ENCODE measurements at places on chromosomes 6 and 20.

DNA sequence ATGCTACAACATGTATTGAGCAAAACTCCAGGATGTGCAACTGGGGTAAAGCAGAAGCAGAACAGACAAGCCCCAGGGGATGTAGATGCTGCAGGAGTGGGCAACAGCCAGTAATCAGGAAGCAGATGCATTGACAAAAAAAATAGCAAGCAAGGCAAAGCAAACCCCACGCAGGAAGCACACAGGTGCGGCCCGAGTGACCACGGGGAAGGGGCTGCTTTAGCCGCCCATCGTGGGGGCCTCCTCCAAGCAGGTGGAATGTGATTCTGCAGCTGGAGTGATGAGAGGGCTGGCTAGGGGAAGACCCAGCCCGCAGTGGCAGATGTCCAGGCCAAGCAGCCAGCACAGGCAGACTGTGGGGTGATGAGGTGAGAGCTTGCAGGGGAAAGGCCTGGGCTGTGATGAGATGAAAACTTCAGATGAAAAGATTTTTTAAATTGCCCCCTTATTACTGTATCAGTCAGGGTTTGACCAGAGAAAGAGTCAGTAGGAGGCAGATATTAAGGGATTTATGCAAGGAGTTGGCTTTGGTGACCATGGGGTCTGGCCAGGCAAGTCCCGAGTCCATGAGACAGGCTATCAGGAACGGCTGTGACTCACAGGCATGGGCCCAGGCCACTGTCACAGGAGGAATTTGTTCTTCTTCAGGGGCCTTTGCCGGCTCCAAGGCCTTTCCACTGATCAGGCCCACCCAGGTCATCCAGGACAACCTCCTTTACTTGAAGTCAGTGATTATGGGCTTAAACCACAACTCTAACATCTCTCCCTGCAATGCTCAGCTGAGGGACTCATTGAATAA lies 207.6 kb downstream of the ANKRD60 start:
- no peak for DNase-seq

- no peak for DNase-seq
These were observed 50.6 kb upstream of the FANCE start for GRCh38 chr6:35401514-35401913.

DNA sequence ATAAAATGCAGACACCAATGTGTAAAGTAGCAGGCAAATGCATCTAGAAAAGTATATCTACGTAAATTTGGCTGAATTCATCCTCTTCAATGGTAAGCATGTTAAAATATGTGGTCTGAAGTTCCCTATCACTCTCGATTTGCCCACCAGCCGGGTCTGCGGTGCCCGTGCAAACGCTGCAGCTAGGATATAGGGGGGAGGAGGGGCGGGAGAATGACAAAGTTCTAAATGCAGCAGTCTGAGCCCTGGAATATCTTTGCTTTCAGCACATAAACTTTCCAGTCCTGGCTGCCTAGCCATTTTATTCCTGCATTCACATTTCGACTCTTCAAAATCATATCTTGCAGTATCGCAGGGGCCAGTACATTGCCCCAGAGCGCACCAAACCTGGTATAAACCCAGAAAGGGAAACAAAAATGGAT lies 708 bp downstream of the NRN1 start:
- DNase-seq = no peak

GRCh38 chr20:46088409-46089166 lies 1.2 kb downstream of the NCOA5 start:
- no peak for DNase-seq

DNA sequence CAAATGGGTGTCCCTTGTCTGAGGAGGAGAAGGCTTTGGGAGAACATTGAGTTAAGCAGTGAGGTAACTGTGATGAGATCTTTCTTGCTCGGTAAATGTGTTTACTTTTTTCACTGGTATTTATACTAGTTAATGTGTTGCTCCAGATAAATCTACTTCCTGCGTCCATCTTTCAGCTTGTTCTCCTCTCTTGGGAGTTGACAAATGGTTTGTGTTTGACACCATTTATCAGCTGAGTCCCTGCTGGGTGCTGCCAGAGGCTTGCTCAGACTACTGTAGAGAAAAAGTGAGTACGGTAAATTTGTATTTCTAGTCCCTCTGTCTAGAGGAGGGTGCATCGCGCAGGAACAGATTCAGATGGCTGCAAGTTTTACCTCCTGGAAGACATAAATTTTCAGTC lies 8.3 kb upstream of the PRDM1 start:
- no peak for DNase-seq

- DNase-seq = no peak
These were observed 130.5 kb downstream of the MRPL14 start for GRCh38 chr6:43996618-43997344.

- DNase-seq = peak; percentile 40
These were observed 48.8 kb upstream of the ZNF217 start for GRCh38 chr20:53642196-53643030.

DNA sequence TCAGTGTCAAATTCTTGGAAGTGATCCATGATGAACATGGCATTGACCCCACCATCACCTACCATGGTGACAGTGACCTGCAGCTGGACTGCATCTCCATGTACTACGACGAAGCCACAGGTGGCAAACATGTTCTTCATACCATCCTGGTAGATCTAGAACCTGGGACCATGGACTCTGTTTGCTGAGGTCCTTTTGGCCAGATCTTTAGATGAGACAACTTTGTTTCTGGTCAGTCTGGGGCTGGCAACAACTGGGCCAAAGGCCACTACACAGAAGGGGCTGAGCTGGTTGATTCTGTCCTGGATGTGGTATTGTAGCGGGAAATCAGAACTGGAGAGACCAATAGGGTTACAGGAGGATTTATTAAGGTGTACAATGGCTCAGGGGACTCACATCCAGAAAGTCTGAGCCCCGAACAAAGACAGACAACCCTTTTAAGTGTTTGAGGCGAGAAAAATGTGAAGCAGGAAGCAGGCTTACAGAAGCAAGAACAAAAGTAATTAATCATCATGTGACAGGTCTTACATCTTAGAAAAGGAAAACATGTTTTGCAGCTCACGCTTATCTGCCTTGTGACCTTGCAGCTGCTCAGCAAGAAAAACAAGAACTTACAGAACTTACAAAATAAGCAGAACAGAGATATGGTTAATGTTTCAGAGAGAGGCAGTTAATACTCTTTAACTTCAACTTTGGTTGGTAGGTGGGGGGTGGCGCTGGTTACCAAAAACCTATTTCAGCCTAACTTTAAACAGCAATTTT lies 58.8 kb upstream of the MOCS1 start:
- DNase-seq = no peak

- DNase-seq = peak; percentile 13
These were observed 77.8 kb upstream of the TGM3 start for GRCh38 chr20:2217857-2218539.

GRCh38 chr20:4898282-4899244 lies 102.7 kb downstream of the SLC23A2 start:
- DNase-seq = no peak

DNA sequence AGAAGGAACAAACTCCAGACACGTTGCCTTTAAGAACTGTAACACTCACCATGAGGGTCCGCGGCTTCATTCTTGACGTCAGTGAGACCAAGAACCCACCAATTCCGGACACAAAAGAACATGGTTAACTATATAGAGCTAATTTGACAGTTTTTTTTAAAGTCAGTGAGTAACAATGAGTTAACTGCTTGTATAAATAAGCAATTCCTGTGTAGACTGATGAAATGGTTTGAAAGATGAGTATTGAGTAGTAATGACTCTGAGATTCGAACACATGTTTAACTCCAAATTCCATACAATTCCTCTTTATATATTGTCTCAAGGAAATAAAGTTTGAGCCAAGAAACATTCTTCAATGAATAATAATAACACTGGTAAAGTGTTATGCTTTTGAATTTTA lies 478.0 kb downstream of the MMUT start:
- no peak for DNase-seq

DNA sequence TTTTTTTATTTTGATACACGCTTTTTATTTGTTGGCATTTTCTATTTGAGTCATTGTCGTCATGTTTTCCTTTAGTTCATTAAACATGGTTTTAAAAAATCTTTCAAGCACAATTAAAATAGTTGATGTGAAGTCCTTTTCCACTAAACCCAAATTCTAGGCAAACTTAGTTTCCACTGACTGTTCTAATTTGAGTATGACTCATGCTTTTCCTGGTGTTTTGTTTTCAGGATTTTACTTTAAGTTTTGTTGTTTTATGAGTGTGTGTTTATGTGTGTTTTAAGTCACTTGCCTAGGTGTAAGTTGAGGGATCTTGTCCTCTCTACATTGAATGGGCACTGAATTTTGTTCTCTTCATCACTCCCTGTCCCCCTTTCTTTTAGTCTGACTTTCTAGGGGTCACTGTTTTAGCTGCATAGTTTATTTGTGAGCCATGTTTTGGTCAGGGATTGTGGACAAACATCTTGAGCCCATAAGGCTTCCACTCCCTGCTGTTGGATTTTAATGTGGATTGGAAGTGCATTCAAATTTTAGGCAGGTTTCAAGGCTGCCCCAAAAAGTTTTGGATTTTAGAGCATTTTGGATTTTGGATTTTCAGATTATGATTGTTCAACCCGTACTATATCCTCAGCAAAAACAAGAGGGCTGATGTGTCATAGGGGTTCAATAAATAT lies 94.8 kb downstream of the CDYL start:
- no peak for DNase-seq
